ENCODE measurements at places on chromosomes 11 and 22. TPM values are rescaled to one million over a fixed set of nuclear protein-coding genes. Genes with fewer than 3 reads are reported as not detected.
A peak's percentile ranks its signal among the peaks of the same experiment; 100 is the strongest.

- no peak for DNase-seq
These were observed 1.2 kb upstream of the CCDC117 start for GRCh38 chr22:28771195-28771791.

- no peak for DNase-seq
These were observed 12.6 kb downstream of the DIXDC1 start for GRCh38 chr11:111949519-111950426.

GRCh38 chr11:14081581-14082231 is 119.2 kb downstream of the SPON1 start:
- no peak for DNase-seq

GRCh38 chr22:50739894-50740293 is 1.9 kb downstream of the ACR start:
- no peak for DNase-seq

Gene ZNF280B
- 6.9 TPM for total RNA-seq

GRCh38 chr11:64747961-64748665 is 4.2 kb upstream of the RASGRP2 start:
- no peak for DNase-seq

DNA sequence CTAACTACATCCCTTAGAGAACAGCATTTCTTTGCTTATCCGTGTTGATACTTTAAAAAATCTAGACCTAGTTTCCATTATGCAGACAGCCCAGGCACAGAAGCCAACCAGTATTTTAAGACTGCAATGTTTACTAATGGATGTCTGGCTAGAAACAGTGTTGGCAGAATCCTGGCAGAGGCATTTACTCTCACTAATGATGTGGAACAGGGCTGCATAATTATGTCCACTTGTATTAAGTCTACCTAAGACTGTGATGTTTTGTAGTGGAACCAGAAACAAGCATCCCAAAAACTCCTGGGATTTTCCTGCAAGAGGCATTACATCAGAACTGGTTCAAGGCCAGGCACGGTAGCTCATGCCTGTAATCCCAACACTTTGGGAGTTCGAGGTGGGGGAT is 50.2 kb upstream of the PICALM start:
- no peak for DNase-seq

GRCh38 chr11:75563978-75564552 is 2.0 kb downstream of the SERPINH1 start:
- peak; percentile 76 for DNase-seq

DNA sequence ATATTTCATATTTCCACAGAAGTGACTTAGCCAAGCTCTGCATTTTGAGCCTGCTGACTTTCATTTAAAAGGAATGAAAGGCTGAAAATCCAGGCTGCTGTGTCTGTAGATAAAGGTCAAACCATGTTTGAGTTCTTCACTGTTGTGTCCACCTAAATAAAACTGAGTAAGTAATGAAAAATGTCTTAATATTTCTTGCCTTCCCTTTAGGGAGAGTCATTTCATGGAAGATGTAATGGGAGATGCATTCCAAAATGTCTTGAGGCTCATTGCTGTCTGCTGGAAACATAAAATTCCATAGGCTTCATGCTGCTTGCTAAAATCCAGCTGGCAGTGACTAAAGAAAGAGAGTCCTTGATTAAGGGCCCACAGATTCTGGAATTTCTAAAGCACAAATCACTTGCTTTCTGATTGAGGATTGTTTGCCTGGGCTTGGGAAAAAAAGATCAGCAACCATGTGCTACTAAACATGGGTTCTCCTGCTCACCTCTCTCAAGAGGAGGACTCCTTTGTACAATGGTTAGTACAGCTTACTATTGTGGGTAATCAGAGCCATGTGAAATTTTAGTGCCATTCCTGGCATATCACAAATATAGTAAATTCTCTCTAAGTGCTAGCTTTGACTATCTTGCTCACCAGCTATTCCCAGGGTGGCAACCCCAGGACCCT is 56.9 kb downstream of the PANX1 start:
- DNase-seq, result no peak

GRCh38 chr22:20061481-20061861 is 18.6 kb upstream of the DGCR8 start:
- no peak for DNase-seq

- no peak for DNase-seq
These were observed 723 bp upstream of the CD82 start for GRCh38 chr11:44564670-44565210.

DNA sequence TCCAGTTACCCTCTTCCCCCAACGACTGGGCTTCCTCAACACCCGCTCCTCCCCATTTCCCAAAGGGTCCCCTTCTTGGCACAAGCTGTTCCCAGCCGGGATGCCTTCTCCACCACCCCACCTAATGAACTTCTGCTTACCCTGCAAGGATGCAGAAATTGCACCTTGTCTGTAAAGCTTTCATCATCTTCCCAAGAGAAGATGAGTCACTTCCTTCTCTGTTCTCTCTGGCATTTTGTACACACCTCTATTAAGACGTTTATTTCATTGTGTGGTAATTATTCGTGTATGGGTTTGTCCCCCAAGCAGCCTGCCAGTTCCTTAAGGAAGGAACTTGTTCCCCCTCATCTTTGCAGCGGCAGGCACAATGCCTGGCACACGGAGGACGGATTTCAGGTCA is 351.1 kb downstream of the CADM1 start:
- no peak for DNase-seq

GRCh38 chr22:43925433-43926348 is 2.1 kb downstream of the PNPLA3 start:
- no peak for DNase-seq

- DNase-seq, result no peak
These were observed 3.4 kb downstream of the TSKU start for GRCh38 chr11:76786441-76787014.

DNA sequence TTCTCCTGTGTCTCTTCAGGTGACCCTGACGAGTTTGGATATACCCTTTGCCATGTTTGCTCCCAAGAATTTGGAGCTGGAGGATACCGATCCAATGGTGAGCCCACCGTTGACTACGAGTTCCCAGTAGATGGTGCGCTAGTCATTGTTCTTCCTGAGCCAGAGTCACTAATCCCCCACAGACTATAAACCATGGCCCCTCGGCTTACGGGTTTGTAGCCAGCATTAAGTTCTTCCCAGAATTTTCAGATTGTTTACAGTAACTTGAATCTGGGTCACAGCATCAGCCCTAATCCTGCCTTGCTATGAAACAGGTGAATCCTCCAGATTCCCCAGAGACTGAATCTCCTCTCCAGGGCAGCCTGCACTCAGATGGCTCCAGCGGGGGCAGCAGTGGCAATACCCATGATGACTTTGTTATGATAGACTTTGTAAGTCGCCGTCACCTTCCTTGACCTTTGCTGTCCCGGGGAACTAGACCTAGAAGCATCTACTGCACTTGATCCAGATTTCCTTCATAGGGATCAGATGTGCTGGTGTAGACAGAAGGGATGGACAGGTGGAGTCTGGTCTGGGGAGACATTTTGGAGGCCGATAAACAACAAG is 31.8 kb downstream of the ARHGAP1 start:
- no peak for DNase-seq

DNA sequence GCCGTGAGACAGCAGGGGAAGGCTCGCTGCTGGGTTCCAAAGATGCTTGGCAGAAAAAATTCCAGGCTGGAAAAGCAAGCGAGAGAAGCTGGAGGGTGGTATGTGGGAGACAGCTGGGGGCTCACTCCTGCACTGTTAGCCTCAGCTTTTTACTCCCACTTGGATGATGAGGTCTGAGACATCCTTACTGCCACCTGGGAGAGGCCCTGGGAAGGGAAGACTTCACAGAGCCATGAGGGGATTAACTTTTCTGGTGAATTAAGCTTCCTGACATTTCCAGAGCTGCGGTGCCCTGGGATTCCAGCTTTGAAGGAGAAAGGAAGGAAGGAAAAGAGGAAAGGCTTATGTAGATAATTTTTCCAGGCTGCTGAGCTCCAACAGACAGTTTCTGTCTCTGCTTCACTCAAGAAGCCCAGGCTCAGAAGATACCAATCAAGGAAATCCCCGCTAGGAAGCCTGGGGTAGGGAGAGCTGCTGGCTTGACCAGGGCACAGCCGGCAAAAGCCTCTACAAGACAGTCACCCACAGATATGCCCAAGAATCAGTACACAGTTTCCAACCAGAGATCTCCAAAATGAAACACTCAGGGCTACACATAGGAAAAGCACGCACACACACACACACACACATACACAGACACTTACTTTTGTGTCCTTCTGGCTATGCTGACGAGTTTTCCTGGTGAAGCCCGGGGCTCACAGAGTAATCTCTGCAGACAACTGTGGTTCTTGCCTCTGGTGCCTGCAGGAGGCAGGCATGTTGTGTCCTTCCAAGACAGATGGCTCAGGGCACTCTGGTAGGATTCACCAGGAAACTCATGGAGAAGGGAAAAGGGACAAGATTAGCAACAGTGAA is 907 bp downstream of the MCHR1 start:
- no peak for DNase-seq

Gene JRKL
- total RNA-seq, result 12.2 TPM

DNA sequence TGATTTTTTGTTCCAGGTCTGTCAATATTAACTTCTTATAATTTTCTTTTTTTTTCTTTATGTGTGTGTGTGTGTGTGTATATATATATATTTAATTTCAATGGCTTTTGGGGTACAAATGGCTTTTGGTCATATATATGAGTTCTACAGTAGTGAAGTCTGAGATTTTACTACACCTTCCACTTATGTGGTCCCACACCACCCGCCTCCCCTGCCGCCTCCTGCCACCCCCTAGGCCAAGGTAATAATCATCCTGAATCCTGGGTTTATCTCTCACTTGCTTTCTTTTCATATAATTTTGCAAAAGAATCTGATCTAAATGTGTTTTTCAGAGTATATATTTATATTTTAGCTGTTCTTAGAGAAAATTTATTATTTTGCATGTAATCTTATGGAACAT is 11.1 kb downstream of the NEAT1 start:
- no peak for DNase-seq

GRCh38 chr11:84437071-84437980 is 1151.2 kb upstream of the CCDC90B start:
- DNase-seq, result peak; percentile 48

GRCh38 chr22:22069450-22070370 is 87.1 kb upstream of the TOP3B start:
- DNase-seq, result no peak

- peak; percentile 21 for DNase-seq
These were observed at the start of gene TRPC6 for GRCh38 chr11:101583251-101584128. TRPC6 (minus strand) TSS chr11:101584007; CDS start chr11:101583503, 504 bp downstream.

GRCh38 chr11:13721760-13722159 is 53.3 kb downstream of the FAR1 start:
- no peak for DNase-seq

- no peak for DNase-seq
These were observed 43.5 kb upstream of the KCNJ11 start for GRCh38 chr11:17432002-17432401.

Gene LTO1
- 35.8 TPM for total RNA-seq

Data from mesothelial cell of epicardium (in vitro differentiated cells).